Right ventricle myocardium inferior (tissue), 1 donor: ENCODE measurements at places on chromosomes 2 and 18. TPM values are rescaled to one million over a fixed set of nuclear protein-coding genes. Genes with fewer than 3 reads are reported as not detected.

SLC23A3 gene
- 0.87 TPM for total RNA-seq

- no peak for DNase-seq
Measured at GRCh38 chr2:234257859-234258561, 207.5 kb downstream of the SPP2 start.

DNA sequence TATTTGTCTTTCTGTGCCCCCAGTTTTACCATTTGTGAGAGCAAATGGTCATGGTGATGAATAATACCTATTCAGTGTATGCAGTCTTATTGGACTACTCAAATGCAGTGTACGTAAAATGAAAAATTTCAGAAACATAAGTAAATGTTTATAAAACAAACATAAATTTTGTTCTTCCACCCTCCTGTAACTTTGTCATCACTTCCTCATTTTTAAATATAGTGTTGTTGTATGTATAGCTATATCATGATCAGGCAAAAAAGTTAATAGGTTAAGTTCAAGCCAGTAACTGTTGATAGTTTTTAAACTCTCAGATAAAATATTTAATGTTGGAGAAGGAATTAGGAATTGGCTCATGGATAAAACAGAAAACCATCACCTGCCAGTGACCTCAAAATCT is 93.2 kb downstream of the KLF7 start:
- DNase-seq: no peak

DNA sequence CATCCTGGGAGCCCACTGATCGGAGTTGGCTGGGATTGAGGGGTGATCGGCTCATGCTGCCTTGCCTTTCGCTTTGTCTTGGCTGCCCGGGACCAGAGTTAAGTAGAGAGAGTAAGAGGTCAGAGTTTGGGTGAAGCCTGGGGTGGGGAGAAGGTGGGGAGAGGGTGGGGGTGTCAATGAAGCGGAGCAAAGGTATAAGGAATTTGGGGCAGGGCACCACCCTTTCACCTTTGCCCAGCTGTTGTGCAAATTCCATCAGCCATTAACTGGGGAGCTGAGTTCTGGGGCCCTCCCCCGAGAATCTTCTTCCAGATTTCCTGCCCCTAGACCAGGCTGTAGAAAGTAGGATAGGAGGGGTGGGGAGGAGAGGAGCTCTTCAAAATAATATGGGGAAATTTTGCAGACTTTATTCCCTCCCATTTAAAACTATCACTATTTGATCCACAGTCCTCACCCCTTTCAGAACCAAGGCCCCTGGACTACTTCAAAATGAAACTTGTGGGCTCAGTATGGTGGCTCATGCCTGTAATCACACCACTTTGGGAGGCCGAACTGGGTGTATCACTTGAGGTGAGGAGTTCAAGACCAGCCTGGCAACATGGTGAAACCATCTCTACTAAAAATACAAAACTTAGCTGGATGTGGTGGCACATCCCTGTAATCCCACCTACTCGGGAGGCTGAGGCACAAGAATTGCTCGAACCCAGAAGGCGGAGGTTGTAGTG is at the start of gene SLC23A3:
TSS of gene SLC23A3 (minus strand) at position 100 of the 725 bp plus-strand sequence. CDS start at position 55, 45 bp downstream.
- no peak for DNase-seq

DNA sequence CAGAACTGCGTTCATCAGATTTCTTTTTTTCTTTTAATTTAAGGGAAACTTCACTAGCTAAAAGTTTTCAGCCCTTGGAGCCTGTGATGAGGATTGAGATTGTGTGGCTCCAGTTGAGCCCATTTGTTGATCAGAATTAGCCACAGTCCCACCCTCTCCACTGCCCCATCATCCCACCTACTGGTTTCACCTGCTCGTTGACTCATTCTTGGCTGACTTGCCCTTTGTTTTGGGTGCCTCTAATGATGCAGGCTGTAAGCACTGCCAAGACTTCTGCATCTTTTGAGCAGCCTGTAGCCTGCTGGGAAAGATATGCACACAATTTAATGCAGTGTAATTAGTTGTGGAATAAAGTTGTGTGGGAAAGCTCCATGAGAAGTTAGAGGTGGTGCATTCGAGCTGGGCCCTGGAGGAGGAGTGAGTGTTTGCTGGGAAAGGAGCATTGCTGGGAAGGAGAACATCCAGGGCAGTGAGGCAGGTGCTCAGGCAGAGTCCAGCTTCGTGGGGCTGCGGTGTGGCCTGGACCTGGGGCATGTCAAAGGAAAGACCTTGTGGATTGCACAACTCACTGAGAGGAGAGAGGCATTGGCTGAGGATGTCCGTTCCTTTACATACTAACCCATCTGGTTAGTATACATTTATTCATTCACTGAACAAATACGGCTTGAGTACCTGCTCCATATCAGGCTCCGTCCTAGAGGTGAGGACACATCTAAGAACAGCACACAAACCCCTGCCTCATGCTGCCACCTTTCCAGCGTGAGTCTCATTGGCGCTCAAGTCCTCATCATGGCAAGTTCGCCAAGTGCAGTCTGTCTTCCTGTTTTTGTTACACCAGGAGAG is 18.2 kb downstream of the ASPRV1 start:
- no peak for DNase-seq

DNA sequence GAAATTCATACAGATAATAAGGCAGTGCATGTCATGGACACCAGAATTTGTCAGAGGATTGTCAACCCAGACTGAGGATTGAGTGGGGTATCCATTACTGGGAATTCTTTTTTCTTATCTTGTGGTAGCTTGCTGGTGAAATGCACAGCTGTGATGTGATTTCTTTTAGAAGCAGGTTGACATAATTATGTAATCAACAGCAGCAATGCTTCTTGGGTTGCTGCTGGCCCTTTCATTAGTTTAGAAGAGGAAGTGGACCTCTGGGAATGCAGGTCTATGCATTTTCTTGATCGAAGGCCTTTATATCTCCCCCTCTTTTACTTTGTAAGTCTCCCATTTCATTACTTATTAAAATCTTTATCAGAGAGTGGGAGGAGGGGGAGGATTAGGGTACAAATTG is 319.9 kb downstream of the AGPS start:
- no peak for DNase-seq

DNA sequence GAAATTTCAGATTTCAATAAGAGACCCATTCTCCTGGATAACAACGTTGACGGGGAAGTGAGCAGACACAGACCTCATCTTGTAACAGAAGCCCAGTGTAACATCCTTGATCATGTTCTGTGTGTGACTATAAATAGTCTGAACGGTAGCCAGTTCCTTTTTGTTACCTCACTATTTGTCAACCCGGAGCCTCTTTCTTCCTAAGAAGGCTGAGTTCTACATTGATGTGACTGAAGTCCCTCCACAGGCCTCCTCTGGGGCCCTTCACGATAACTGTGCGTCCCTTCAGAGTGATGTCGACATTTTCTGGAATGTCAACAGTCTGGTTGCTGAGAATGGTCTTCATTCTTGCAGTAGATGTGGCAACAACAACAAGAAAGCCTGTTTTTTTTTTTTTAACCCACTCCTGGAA is 6.3 kb upstream of the PLEKHM3 start:
- no peak for DNase-seq

ABCB11 gene
- total RNA-seq: 0.32 TPM

DNA sequence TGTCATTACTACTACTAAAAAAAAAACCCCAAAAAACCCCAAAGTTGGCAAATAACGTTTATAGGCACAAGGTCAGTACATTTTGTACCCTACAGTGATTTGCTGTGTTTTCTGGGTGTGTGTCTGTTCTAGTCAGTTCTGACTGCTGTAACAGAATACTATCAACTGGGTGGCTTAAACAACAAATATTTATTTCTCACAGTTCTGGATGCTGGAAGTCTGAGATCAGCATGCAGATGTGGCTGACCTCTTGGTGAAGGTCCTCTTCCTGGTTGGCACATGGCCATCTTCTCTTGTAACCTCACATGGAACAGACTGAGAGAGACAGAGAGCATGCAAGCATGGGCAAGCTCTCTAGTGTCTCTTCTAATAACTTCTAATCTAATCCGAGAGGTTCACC is 103.1 kb downstream of the CERS6 start:
- no peak for DNase-seq

GRCh38 chr2:176136374-176137251 is 7.1 kb downstream of the HOXD8 start:
- no peak for DNase-seq

- DNase-seq: no peak
Measured at GRCh38 chr2:171688129-171688465, 828 bp downstream of the DYNC1I2 start.

DNA sequence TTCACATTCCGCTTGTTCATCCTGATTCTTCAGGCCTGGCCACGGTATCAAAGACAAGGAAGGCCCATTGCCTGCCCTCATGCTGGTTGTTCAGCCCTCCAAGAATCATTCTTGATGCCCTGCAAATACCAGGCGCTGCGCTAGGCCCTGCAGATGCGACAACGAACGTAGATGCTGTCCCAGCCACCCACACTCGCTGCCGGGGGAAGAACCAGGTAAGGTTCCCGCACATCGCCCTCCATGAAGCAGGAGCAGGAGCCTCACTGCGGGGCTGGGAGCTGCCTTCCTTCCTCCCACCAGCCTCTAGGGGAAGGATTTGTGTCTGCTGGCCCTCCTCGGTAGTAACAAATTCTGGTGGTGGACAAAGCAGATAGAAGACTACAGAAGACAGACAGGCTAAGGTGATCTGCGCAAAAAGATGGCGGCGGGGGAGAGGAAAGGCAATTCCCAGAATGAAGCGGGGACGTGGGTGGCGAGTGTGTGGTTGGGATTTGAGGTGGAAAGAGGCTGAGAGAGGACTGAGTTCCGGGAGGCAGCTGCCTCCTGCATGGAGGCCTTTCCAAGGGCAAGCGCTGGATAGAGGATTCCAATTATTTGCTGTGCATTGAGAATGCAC is 19.8 kb upstream of the GPR55 start:
- DNase-seq: no peak

FN1 gene
- total RNA-seq: 92.2 TPM

- no peak for DNase-seq
Measured at GRCh38 chr2:222656526-222657446, 894 bp upstream of the FARSB start.

- DNase-seq: no peak
Measured at GRCh38 chr18:48729404-48729803, 190.6 kb downstream of the CTIF start.

PAX3 gene
- total RNA-seq: not detected

DNA sequence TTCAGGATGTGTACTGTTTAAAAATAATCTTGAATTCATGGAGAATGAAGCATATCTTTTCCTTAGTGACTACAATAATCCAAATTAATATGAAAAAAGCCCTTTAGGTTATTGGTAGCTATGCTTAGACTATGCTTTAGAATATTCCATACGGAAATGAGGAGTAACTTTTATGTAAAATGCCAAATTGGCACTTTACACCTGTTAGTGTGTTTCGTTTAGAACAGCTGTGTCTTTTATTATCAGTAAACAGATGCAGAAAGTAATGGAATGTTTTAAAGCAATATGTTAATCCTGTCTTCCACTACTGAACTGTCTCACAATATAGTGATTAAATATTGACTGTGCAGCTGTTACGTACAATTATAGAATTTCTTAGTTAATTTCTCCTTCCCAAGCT is 129.6 kb downstream of the PMS1 start:
- no peak for DNase-seq

GRCh38 chr2:219643084-219643473 is 15.6 kb downstream of the SLC4A3 start:
- DNase-seq: no peak

TMEM169 gene
- 0.24 TPM for total RNA-seq

THADA gene
- total RNA-seq: 10.5 TPM

CCL20 gene
- total RNA-seq: not detected

NPAS2 gene
- total RNA-seq: 38.0 TPM

- no peak for DNase-seq
Measured at GRCh38 chr2:185807351-185807750, 68.7 kb downstream of the FSIP2 start.

GRCh38 chr2:101150306-101151145 is 656 bp downstream of the TBC1D8 start:
- DNase-seq: peak; percentile 79

LYG1 gene
- 0.57 TPM for total RNA-seq

DNA sequence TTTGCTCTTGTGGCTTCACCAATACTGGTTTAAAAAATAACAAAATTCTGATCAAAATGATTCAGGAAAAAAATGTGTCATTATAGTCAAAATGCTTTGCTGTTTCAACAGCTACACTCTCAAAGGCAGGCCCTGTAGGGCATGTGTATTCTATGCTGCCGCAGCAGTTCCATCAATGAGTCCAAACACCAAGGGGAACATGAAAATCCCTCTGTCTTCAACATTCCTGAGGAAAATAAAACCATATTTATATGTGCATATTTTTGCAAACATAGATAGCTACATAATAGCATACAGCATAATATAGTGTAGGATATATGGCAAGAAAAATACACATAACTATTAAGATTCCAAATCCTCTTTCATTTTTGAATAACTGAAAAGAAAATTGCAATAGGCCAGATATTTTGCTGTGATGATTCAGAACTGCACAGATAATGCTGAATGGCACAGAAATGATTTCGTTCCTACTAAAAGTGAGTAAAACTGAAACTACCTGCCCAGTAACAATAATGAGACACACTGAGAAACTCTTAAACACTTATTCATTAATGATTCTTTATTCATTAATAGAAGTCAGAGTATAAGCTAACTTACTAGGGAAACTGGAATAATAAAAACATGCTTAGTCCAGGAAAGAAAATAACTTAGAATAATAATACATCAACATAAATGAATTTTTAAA is 343.8 kb downstream of the SUCLG1 start:
- no peak for DNase-seq

GALNT5 gene
- total RNA-seq: 0.30 TPM

- no peak for DNase-seq
Measured at GRCh38 chr2:64678771-64679590, 25.3 kb upstream of the SERTAD2 start.

DNA sequence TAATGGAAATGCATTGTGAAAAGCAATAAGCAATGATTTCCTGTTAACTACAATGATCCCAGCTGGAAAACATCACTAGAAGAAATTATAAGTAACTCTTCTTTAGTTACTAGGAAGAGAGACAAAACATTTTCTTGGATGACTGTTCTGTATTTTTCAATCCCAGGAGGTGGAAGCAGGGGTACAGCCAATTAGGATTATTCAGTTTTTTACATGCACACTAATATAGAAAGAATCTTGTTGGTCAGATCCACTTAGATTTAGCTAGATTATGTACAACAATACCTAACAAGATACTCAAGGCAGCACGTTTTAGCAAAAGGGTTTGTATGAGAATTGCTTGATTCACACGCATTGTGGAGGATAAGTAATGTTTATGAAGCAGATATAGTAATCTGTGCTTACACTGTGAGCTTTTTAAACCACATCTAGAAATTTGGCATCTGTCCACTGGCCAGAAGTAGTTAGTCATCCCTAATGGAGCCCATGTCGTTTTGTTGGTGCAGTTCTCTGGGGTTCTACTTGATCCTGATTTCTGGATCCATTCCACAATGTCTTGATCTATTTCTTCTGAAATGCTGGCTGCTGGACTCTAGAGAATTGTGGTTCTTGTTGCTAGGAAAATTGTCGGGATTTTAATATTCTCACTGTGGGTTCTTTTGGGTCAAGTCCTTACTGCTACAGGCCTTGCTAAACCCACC is 199.7 kb downstream of the ADCYAP1 start:
- DNase-seq: no peak

- no peak for DNase-seq
Measured at GRCh38 chr2:28325173-28325566, 67.5 kb upstream of the FOSL2 start.

PKDCC gene
- total RNA-seq: 114 TPM

UPP2 gene
- not detected for total RNA-seq

LRP1B gene
- total RNA-seq: not detected

GRCh38 chr18:36977121-36977520 is 148.2 kb downstream of the KIAA1328 start:
- no peak for DNase-seq

IMPA2 gene
- total RNA-seq: 82.8 TPM
